Stimulated activated CD4-positive, alpha-beta T cell treated with anti-CD3 and anti-CD28 coated beads, TNF-alpha, amount 100 ng/mL, for 1 hour (primary cell): ENCODE measurements at places on chromosomes 6 and 20.

DNA sequence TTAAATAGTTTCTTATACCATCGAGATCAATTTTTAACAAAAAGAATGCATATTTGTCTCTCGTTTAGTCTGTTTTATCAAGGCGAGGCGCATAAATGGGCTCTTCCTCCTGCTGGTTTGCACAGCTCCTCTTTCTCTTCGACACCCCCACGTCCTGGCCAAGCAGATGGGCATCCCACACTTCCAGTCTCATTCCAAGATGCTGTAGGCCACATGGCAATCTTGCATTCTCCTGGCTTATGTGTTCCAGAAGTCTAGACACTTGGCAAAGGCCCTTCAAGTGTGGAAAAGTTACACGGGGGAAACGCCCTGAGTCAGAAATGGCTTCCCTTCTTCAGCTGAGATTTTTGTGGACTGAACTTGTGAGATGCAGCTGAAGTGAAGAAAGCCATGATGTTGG, 447.1 kb downstream of the QKI start:
- no peak for DNase-seq

DNA sequence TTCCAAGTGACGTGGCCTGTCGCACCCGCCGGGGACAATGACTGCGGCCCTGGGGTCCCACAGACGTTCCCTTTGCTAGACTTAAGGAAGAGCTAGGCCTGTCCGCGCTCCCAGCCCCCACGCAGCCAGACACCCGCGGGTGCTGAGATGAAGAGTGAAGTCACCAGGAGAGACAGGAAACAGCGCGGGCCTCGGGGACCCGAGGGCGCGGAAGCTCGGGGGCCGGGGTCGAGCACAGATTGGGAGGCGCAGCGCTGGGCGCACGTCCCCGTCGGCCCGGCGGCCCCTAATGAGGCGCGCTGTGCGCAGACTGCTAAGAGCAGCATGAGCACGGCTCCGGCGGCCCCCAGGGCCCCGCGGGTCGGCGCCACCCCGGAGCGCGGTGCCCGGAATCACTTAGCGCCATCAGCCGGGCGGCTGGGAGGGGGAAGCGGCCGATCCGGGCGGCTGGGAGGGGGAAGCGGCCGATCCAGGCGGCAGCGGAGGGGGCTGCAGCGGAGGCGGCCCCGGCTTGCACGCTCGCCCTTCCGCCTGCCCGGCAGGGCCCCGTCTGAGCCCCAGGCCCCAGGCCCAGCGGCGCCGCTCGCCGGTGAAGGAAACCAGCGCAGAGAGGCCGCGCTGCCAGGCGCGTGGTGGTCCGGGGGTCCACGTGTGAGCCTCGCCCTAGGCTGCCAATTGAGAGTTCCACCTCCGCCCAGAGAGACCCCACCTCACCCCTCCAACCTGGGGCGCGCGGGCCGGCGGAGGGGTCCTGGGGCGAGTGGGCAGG, 8.3 kb upstream of the AVP start:
- DNase-seq, result no peak

DNA sequence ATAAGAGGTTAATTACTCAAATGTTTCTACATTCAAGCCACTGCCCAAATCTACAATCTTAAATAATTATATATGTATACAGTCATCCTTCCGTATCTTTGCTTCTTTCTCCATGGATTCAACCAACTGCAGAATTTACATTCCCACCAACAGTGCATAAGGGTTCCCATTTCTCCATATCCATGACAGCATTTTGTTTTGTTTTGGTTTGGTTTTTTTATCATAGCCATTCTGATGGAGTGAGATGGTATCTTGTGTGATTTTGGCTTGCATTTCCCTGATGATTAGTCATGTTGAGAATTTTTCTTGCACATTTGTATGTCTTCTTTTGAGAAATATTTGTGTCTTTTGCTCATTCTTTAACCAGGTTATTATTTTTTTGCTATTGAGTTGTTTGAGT, 198.5 kb downstream of the C6orf118 start:
- no peak for DNase-seq

DNA sequence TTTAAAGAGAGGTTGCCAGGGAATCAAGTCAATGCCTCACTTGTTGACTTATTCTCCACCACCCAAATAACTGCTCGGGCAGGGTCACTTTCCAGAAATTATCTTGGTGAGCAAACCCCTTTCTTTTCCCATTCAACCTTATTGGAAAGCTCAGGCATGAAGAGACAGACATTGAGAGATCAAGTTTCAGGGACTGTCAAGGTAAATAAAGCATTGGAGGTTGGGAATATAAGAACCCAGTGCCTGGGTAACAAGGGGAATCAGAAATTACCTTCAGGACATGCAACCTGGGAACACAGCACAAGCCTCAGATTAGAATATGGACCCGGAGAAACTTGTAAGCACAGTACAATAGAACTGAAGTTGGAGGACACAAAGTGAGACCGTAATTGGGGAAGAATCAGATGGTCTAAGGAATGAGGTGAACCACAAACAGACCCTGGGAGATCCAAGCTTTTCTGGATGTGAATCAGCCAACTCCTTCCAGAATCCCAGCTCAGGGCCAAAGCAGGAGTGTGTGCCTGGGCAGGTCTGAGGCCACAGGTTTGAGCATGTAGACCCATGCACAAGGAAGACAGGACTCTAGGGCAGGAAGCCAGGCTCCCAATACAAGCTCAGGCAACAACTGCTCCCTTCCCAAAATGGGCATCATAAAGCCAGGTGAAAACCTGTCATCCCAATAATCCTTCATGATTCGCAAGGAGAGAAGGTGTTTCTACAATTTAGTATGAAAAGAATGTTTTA, 512.8 kb downstream of the MAFB start:
- DNase-seq, result no peak

GRCh38 chr20:50163570-50164317, 10.2 kb upstream of the PEDS1 start:
- DNase-seq, result no peak

DNA sequence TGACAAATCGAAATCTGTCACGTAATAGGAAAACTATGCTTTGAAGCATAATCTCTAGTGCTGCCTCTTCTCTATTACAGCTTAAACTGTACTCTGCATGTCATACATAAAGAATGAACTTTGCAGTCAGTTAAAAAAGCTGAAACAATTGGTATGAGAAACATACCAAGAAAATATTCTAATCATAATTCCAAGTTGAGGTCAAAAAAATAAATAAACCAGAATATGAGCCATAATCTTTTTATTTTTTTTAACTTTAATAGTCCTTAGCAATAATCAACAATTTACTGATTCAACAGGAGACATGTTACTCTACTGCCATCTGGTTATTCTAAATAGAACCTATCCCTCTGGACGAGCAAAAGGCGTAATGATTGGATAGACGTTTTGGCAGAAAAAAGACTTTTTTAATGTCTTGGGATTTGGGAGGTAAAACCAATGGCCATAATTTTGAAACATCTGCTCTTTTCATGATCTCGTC, 224.4 kb upstream of the FLRT3 start:
- DNase-seq, result no peak

DNA sequence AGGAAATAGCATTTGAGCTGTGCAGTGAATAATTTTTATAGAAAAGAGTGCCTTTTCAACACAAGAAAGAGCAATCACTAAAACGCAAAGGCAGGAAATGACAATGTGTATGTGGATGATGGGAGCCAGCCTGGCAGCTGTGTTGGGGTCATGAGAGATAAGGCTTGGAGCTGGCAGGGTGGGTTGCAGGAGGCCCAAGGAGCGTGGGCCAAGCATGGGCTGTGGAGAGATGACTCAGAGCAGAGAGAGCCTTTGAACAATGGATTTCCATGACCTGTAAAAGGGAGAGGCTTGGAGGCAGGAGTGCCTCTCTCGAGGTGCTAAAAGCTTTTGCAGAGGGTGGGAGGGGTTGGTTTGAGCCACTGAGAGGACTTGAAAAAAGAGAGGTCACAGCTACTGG, 6.6 kb upstream of the TBC1D7 start:
- DNase-seq, result no peak

DNA sequence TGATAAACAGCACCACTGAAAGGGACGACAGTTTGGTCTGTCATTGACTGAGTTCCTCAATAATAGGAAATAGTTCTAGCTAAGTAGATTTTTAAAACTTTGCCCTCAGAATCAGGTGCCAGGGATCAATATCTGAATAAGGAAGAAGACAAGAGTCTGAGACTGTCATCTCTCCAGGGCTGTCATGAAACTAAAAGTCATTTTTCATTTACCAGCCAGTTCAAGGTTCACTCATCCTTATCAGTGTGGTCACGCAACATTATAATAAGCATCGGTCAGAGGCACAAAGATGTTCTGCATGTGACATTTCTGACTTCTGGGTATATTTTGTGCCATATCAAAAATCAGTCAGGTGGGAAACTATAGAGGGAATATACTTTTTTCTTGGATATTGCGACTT, 52.5 kb upstream of the E2F3 start:
- no peak for DNase-seq

GRCh38 chr6:5673019-5673790, 333.5 kb downstream of the NRN1 start:
- no peak for DNase-seq

DNA sequence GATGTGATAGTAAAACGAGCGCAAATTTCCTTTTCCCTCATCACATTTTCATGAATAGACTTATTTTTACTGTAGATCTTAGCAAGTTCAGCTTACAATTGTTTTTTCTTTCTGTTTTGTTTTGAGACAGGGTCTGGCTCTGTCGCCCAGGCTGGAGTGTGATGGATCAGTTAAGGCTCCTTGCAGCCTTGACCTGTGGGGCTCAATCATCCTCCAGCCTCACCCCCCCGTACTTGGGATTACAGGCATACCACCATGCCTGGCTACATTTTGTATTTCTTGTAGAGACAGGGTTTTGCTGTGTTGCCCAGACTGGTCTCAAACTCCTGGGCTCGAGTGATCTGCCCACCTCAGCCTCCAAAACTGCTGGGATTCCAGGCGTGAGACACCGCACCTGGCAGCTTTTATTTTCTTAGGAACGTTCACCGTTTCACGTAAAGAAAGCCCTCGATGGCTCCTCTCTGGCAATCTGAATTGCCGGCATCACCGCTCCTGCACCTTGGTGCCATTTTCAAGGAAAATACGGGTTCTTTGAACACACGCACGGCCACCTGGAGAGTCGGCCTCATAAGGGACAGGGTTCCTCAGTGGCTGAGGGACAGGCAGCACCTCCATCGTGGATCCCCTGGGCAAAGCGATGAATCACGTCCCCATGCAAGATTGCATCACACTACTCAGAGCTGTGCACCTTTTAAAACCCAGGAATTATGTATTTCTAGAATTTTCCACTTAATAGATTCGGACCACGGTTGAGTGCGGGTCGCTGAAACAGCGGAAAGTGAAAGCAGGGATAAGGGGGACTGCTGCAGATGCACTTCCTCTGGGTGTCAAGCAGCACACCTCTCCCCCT, 78.7 kb downstream of the IRF4 start:
- no peak for DNase-seq

DNA sequence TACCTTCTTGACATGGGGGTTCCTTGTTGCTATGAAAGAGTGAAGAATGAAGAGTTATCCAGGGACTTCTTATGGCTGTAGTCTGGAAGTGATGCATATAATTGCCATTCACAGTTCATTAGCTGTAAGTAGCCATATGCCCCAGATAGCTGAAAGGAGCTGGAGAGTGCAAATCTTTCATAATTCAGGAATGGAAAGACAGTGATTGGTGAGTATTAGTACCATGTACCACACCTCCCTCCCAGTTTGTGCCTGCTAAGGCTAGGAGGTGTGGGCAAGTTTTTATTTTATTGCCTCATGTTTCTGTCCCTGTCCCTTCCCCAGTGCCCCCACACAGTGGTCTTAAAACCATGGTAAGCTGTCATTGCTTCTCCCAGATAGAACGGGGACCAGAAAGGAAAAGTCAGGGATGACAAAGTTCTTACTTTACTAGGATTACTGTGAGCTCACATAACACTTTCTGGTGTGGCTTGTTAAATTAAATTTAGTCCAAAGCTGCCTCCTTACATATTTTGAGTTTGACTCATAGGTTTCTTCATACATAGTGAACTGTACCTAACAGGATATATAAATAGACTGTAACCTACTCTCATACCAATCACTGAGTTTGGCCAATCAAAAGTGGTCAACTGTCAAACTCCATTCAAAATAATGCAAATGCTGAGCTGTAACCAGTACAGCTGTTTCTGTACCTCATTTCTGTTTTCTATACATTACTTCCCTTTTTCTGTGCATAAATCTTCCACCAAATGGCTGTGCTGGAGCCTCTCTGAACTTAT, 119.4 kb downstream of the RFPL4B start:
- no peak for DNase-seq

DNA sequence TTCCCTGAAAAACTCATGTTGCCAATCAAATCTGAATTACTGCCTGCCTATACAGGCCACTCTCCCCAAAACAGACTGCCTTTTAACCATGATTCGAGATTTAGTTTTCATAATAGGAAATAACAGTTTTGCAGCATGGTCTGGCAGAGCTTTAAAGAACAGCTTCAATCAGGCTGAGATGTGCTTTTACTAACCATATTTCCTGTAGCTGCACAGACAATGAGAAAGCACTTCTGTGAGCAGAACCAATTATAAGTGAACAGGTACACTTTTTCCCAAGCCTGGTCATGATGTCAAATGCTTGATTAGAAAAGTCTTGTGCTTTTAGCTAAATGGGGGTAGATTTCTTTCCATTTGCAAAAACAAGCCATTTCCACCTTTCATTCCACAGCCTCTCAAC, 108.2 kb downstream of the THEMIS start:
- DNase-seq, result no peak

DNA sequence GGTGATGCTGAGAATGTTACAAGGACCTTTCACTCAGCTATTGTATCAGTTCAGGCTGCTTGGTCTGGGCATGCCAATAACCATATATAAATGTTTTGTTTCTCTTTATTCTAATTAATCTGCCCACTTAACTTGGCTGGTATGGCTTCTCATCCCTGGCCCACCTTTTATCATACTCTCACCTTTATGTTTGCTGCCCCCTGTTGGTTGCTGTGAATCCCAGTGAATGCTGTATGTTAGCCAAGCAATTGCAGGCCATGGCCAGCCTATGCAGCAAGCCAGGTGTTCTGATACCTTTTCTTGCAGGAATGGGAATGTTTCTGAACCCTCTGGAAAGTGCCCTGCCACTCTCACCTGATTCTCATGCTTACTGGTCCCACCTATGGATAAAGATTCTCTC, 54.6 kb downstream of the PCSK2 start:
- no peak for DNase-seq

- no peak for DNase-seq
These were observed 38.0 kb upstream of the ADGRF1 start for GRCh38 chr6:47080083-47080596.

DNA sequence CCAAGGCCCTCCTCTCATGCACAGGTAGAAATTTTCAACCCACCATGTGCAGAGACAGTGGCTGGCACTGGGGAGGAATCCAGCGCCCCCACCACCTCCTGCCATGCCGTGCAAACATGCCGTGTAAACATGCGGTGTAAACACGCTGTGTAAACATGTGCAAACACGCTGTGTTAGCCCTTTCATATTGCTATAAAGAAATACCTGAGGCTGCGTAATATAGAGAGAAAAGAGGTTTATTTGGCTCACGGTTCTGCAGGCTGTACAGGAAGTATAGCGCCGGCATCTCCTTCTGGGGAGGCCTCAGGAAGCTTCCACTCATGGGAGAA, 218.3 kb downstream of the TAF4 start:
- no peak for DNase-seq
